ENCODE measurements at places on chromosomes 6 and 20.
A peak's percentile ranks its signal among the peaks of the same experiment; 100 is the strongest.

GRCh38 chr6:43334466-43335095 lies 26.0 kb upstream of the CRIP3 start:
- no peak for DNase-seq

- DNase-seq, result no peak
These were observed 33.8 kb downstream of the PHACTR1 start for GRCh38 chr6:12750416-12750815.

GRCh38 chr6:27290065-27290849 lies 21.8 kb downstream of the POM121L2 start:
- no peak for DNase-seq

DNA sequence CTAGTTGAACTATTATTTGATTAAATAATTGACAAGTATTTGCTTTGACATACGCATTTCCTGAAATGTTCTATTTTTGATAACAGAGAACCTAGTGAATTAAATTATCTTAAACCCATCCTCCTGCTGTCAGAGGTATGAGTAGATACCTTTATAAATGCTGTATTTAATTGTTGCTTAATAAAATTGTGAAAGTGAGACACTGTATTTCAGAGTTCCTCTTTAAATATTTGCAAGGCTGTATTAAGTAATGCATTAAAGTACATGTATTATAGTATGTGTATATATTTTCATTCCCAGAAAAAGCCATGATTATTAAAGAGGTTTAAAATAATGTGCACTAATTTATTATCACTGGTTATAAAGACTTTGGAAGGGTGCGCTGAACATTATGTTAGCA lies 483.8 kb downstream of the TFAP2B start:
- no peak for DNase-seq

DNA sequence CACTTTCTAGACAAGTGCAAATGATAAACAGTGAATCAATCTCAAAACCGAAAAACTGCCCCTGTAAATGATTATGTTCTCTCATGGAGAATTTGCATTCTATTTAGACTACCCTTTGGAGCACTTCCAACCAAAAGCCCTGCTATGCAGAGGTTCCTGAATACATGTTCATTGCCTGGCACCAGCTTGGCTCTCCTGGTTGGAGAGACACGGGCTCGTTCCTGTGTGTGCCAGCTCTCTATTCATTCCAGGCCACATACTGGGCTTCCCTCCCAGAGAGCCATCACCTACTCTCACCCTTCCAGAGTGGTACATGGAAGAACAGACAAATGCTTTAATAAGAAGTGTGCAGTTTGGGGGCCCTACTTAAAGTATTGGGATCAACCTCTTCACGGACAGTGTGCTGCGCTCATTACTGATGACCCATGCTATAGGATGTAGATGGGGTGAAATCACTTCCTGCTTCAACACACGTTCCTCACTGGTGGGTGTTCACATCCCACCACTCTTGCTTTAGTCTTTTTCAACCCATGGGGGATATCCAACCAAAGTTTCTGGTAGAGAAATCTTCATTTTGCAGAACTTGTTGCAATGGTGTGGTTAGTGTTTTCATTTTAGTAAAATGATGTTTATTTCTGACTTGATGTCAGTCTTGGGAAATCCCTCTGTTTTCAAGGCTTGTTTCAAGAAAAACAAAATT lies 38.5 kb upstream of the NAA20 start:
- DNase-seq, result no peak

GRCh38 chr6:114061741-114062140 lies 90.8 kb upstream of the HDAC2 start:
- DNase-seq, result no peak

DNA sequence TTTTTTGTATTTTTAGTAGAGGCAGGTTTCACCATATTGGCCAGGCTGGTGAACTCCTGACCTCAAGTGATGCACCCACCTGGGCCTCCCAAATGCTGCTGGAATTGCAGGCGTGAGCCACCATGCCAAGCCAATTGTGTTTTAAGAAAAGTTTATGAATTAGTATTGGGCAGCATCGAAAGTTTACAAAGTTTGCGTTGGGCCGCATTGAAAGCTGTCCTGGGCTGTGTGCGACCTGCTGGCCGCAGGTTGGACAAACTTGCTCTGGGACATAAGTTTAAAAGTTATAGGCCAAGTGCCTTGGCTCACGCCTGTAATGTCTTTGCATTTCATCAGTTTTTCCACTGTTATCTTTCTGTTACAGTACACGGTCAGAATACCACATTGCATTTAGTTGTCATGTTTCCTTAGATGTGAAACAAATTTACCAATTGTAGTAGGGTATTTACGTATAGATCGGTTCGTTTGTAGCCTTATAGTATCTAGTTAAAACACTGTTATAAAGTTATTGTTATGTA lies 39.5 kb downstream of the ASXL1 start:
- no peak for DNase-seq

DNA sequence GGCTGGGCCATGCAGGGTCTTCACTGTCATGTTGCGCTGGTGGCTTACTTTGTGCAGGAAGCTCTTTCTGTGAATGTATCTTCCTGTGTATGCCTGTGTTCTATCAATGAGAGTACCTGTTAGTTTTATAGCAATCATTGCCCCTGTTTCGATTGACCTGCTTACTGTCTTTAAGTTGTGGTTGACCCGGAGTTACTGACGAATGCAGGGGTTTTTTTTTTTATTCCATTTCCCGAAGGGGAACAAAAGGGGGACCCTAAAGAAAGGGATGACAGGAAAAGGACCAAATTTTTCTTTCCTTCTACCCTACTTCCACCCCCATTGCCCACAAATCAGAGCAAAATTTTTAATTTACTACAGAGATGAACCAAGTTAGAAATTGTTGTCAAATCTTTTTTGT lies at the start of gene IL17F:
Gene IL17F (minus strand): TSS at position 101 of the 400 bp plus-strand sequence. CDS start 71 bp downstream, at position 30.
- DNase-seq, result no peak

GRCh38 chr6:105771313-105771970 lies 314.7 kb upstream of the PRDM1 start:
- DNase-seq, result no peak

DNA sequence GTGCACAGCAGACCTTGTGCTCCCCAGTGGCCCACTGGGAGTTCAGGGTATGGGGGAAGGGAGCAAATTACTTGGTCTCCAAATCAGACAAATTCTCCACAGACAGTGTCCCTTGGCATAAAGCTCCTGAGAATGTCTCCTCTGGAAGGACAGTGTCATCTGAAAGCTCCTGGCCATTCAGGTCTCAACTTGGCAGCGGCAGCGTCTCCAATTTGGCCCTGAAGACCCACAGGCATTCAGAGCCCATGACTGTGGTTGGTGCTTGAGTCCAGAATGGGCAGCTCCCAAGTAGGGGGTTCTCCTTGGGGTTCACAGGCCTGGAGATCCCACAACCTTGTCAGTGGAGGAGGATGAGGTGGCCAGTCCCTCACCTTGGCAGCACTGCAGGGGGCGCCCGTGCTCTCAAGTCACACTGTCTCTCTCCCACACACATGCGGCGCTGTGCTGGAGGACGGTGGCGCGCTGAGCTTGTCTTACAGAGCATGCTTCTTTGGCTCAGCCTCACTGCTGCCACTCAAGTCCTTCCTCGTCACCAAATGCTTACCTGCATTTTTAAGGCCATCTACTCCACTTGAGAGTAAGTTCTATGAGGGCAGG lies 20.7 kb downstream of the DYNLRB1 start:
- DNase-seq, result peak; percentile 45

GRCh38 chr6:155040901-155041650 lies 46.0 kb downstream of the TIAM2 start:
- no peak for DNase-seq

DNA sequence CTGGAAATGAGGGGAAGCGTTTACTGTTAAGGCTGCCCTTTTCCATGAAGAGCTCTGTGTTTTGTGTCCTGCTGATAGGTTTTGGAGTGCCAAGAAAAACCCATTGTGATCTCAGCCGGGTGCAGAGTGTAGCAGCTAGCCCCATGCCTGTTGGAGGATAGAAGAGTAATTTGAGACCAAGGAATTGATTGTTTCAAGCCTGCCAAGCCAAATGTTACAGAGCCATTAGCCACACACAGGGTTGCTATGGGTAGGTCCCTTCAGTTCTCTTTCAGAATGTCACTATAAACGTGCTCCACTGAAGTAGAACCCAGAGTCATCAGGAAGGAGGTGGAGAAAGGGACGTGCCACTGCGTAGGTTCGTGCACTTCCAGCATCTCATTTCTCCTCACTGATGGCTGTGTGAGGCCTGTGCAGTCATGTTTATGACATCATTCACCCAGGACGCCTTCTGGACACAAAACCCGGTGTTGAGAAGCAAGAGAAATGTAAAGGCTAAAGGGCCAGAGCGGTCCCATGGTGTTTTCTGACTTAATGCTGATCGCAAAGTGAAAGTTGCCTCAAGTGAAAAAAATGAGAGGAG lies 6.6 kb downstream of the GMPR start:
- DNase-seq, result no peak

DNA sequence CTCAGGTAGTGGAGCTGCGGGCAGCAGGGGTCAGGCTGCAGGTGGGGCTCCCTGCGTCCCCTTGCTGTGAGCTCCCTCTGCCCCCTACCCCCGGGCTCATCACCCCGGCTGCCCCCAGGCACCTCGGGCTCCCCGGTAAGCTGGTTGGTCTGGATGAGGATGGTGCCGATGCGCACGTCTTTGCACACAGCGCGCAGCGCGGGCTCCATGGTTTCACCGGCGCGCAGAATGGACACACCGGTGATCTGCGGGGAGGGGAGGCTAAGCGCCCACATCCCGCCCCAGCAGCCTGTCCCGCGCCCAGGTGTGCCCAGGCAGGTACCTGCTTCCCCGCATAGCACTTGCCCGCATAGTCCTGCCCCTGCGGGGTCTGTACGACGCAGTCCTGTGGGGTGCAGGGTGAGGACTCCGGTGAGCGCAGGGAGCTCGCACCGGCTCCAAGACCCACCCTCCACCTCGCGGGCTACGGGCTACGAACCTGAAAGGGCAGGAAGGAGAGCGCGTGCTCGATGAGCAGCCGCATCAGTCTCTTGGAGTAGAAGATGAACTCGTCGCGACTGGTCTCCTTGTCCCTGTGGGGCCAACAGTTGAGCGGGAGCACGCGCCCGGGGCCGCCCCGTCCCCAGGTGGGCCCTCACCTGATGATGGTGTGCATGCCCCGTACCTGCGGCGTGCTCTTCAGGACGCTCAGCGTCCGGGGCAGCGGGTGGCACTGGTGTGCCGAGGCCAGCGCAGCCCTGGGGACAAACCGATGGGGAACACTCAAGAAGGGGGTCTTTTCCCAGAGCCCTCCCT lies 15.5 kb downstream of the UCKL1 start:
- DNase-seq, result no peak

DNA sequence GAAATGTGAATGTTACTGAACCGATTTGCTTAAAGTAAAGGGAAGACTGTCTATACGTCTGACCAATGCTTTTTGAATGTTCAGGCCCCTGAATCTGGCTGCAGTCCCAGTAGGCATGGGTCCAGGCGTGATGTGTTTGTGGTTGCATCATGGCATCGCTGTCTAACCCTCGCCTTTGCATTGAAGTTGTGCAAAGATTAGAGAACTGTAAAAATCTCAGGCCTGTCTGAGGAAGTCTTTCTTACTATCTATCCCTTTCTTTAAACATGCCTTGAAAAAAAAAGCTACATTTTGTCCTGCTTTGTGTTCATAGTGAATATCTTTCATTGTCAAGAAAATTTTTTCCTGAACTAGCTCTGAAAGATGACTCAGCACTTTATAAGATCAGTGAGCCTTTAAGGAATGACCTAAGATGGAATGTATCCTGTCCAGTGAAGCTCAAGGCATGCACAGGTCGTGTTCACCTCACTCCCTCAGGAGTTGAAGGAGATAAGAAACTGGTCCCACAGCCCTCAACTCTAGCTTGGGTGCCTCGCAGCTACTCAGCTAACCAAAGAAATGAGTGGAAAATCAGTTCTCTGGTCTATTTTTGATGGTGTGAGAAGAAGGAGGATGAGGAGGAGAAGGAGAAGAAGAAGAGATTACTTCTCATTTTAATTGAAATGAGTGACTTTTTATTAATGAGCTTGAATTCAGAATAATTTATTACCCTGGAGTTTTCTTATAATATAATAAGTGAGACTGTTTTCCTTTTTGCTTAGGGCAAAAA lies 48.6 kb downstream of the TPD52L1 start:
- no peak for DNase-seq
